ENCODE measurements at places on chromosomes 2 and 18.

DNA sequence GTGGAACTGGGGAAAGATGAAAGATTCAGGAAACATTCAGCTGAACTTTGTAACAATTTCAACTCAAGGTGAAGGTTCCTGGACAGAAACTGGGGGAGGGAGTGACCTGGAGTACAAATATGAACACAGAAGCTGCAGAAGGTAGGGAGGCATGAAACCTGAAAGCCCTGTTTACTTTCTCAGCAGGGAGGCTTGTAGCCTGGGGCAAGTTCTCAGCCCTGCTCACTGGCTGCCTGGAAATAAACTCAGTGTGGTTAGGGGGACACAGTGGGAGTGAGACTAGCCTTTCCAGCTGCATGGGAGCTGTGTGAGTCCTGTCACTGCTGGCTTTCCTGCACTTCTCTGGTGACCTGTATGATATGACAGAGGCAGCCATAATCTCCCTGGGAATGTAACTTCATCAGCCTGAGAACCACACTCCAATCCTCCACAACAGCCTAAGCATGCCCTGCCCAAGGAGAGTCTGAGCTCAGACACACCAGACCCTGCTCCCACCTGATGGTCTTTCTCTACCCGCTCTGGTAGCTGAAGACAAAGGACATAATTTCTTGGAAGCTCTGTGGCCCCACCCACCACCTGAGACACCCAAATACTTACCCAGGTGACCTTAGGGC, 77.0 kb downstream of the ZSWIM2 start:
- DNase-seq = no peak

DNA sequence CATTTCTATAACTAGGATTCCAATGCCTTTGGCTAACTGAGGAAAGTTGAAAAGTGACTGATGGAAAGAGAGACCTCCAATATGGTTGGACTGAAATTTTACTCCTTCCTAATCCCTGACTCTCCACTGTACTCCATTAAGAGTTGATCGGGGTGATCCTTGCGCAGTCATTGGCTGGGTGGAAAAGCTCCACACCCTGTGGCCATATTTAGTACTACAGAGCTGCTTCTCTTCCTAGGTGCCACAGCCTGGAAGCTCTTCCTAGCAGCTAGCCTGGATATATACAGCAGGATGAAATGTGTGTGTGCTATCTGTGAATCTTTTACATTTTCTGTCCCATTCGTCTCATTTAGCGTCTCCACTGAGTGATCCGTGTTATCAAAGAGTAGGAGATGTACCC, 71.2 kb downstream of the MEP1B start:
- no peak for DNase-seq

GRCh38 chr18:31498574-31499524, 872 bp downstream of the DSG2 start:
- DNase-seq = no peak

- no peak for DNase-seq
Measured at GRCh38 chr2:84052913-84053312, 406.2 kb downstream of the SUCLG1 start.

DNA sequence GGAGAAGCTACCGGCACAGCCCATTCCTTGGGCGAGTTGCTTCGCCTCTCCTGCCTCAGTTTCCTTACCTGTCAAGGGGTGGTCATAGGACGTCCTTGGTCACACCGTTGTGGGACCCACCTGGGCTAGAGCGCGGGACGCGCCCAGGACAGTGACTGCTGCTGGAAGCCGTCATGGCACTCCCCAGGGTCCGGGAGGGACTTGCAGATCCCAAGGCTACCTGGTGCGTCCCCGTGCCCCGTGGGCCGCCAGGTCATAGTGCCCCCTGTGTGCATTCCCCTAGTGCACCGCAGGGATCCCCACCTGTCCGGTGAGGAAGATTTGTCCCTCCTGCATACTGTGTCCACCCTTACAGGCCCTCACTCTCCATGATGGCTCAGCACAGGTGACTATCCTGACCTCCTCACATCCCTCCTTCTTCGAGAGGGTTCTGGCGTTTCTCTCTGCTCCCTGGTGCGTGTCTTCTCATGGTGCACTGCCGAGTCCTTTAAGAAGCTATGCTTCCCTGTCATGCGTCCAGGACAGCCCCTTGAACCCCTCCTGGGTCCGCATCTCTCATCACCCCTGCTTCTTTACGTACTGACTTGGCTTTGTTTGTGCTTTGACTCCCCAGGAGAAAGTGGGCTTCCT, 886 bp upstream of the STK25 start:
- DNase-seq = no peak

- no peak for DNase-seq
Measured at GRCh38 chr18:27942706-27943105, 234.2 kb downstream of the CDH2 start.

Data from NCI-H524 treated with DMSO at 0.1 percent for 48 hours (cell line).